ENCODE measurements at places on chromosomes 2 and 18. TPM values are rescaled to one million over a fixed set of nuclear protein-coding genes. Genes with fewer than 3 reads are reported as not detected.

The FSHR gene
- total RNA-seq = not detected

The PLB1 gene
- total RNA-seq = 0.75 TPM

The KANSL1L gene
- 3.6 TPM for total RNA-seq

The DSC2 gene
- not detected for total RNA-seq

The SERPINB13 gene
- total RNA-seq = not detected

The GAL3ST2 gene
- 0.51 TPM for total RNA-seq

The ZNF513 gene
- total RNA-seq = 14.5 TPM

The PGAP1 gene
- 30.1 TPM for total RNA-seq

DNA sequence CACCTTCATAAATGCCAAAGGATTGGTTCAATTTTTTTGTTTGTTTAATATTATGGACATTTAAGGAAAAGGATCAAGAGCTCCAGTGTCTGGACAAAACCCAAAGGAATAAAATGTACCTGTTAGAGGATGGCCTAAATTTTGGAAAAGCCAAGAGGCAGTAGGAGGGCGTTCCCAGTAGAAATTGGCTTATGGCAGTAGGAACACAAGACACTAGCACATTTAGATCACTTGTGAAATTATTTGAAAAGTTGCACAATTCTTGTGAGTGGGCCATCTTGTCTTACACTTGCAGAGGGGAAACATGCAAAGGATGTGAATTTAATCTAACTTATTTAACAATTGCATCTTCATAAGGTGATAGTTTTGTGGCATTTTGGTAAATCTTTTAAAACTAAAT is 3.2 kb downstream of the BZW1 start:
- peaks cover 58% of the 10 kb centered on the region for H3K36me3 ChIP-seq
- H3K27ac ChIP-seq = peak overlapping the region; percentile 81
- H3K4me1 ChIP-seq = peaks cover 72% of the 10 kb centered on the region
- no peaks in the 10 kb centered on the region for H3K27me3 ChIP-seq

- H3K36me3 ChIP-seq = no peaks in the 10 kb centered on the region
- DNase-seq = no peak
- no peaks in the 10 kb centered on the region for H3K4me1 ChIP-seq
- no peak overlapping the region for H3K27ac ChIP-seq
- H3K4me3 ChIP-seq = no peak overlapping the region
Measured at GRCh38 chr2:224102991-224103390, 63.9 kb upstream of the SERPINE2 start.

DNA sequence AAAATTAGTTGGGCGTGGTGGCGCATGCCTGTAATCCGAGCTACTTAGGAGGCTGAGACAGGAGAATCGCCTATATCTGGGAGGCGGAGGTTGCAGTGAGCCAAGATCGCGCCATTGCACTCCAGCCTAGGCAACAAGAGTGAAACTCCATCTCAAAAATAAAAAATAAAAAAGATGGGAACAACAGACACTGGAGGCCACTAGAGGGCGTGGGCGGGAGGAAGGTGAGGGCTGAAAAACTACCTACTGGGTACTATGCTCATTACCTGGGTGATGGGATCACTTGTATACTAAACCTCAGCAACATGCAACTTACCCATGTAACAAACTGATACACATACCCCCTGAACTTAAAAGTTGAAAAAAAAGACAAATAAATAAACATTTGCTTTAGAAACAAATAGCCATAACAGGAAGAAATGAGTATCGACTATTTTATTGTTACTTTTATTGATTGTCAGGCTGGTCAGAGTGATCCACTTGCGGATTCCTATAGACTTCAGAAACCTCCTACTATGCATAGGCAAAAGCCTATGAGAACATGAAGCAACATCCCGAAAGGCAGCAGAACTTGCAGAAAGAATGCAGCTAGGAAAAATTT is 61.0 kb downstream of the TMEM163 start:
- no peak overlapping the region for H3K4me3 ChIP-seq
- H3K27me3 ChIP-seq = peaks cover 8% of the 10 kb centered on the region
- H3K27ac ChIP-seq = no peak overlapping the region
- H3K4me1 ChIP-seq = peaks cover 27% of the 10 kb centered on the region

DNA sequence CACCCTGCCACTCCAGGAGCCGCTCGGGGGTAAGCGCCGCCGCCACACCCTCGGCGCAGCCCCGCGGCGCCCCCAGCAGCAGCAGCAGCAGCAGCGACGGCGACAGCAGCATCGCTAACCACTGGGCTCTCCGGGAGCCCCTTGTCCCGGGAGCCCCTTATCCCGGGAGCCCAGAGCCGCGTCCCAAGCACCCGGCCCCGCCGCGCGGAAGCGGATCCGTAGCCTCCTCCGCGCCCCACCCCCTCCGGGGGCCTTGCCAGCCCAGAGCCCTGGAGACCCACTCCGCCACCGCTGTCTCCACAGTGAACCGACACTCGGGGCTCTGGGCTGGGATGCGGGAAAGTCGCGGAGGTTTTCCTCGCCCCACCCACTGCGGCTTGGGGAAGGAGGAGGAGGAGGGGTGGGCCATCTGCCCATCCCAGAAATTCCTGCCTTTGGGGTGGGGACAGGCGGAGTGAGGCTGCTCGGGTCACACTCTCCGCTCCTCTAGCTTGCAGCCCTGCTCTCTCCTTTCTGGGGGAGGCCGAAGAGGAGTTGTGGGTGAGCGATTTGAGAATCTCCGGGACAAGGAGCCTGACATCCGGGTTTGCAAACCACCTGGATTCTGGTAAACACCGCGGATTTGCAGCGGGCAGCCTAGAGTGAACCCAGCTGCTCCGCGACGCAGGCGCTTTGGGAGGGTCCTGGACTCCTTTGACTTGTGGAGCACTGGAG is at the start of gene PLA2R1:
TSS of gene PLA2R1 (minus strand) at position 324 of the 714 bp plus-strand sequence. CDS start at position 112, 212 bp downstream.
- peaks cover 37% of the 10 kb centered on the region for H3K27me3 ChIP-seq
- no peaks in the 10 kb centered on the region for H3K36me3 ChIP-seq
- no peak for DNase-seq
- H3K4me3 ChIP-seq = peak within 1 kb of the TSS; percentile 53
- H3K27ac ChIP-seq = no peak within 1 kb of the TSS
- H3K4me1 ChIP-seq = peaks cover 5% of the 10 kb centered on the region

GRCh38 chr2:120767486-120768005 is 31.9 kb downstream of the GLI2 start:
- no peaks in the 10 kb centered on the region for H3K36me3 ChIP-seq
- no peak overlapping the region for H3K4me3 ChIP-seq
- DNase-seq = no peak
- no peak overlapping the region for H3K27ac ChIP-seq
- no peaks in the 10 kb centered on the region for H3K27me3 ChIP-seq

GRCh38 chr2:74714691-74715080 is 60.6 kb downstream of the SEMA4F start:
- H3K27ac ChIP-seq = no peak overlapping the region
- peak overlapping the region; percentile 83 for H3K4me3 ChIP-seq
- H3K36me3 ChIP-seq = no peaks in the 10 kb centered on the region
- peaks cover 11% of the 10 kb centered on the region for H3K27me3 ChIP-seq
- no peak for DNase-seq

- H3K36me3 ChIP-seq = no peaks in the 10 kb centered on the region
- no peaks in the 10 kb centered on the region for H3K4me1 ChIP-seq
- H3K4me3 ChIP-seq = no peak overlapping the region
- no peak for DNase-seq
- H3K27me3 ChIP-seq = peaks cover 6% of the 10 kb centered on the region
- no peak overlapping the region for H3K27ac ChIP-seq
Measured at GRCh38 chr2:216379977-216380376, 7.7 kb upstream of the MARCHF4 start.

- H3K4me3 ChIP-seq = no peak overlapping the region
- peak overlapping the region; percentile 80 for H3K27ac ChIP-seq
- peaks cover 12% of the 10 kb centered on the region for H3K36me3 ChIP-seq
- no peaks in the 10 kb centered on the region for H3K27me3 ChIP-seq
- no peak for DNase-seq
- H3K4me1 ChIP-seq = peaks cover 47% of the 10 kb centered on the region
Measured at GRCh38 chr2:232239951-232240681, 138.4 kb upstream of the ALPP start.

GRCh38 chr2:201182650-201183364 is at the start of gene CASP10:
Gene CASP10, plus strand, starts transcription at chr2:201183141. Its CDS starts 2,637 bp downstream, at chr2:201185778.
- H3K27me3 ChIP-seq = peaks cover 4% of the 10 kb centered on the region
- DNase-seq = peak; percentile 48
- peaks cover 17% of the 10 kb centered on the region for H3K36me3 ChIP-seq
- peak within 1 kb of the TSS; percentile 90 for H3K27ac ChIP-seq

DNA sequence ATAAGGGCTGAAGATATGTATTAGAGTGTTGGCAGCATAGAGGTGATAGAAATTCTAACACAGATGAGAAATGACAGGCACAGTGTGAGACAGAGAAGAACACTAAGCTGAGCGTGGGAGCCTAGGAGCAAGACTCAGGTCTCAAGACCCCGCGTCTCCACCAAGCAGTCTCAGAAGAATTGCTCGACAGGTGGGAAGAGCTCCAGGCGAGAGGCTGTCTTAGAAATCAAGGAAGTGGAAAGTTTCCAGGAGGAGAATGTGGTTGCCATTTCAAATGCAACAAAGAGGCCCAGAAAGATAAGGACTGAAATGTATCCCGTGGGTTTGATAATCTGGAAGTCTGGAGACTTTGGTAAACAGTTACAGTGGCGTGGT is 31.5 kb upstream of the CAB39 start:
- peaks cover 9% of the 10 kb centered on the region for H3K36me3 ChIP-seq
- H3K4me1 ChIP-seq = peaks cover 67% of the 10 kb centered on the region
- no peaks in the 10 kb centered on the region for H3K27me3 ChIP-seq
- no peak overlapping the region for H3K27ac ChIP-seq
- no peak for DNase-seq
- no peak overlapping the region for H3K4me3 ChIP-seq

Data from activated T-helper 1 cell treated with anti-CD3 and anti-CD28 coated beads, Interleukin-12 subunit alpha, Interleukin-12 subunit beta, Interleukin-2, Interleukin-4 antibody, amounts not matched to agents 30 ng/mL and 10 ng/mL and 1 ng/mL, durations not matched to agents 14 hours and 24 hours and 36 hours (primary cell).